ENCODE measurements at places on chromosomes 1 and 21.

GRCh38 chr1:154994269-154994587 lies 842 bp downstream of the LENEP start:
- DNase-seq = no peak

DNA sequence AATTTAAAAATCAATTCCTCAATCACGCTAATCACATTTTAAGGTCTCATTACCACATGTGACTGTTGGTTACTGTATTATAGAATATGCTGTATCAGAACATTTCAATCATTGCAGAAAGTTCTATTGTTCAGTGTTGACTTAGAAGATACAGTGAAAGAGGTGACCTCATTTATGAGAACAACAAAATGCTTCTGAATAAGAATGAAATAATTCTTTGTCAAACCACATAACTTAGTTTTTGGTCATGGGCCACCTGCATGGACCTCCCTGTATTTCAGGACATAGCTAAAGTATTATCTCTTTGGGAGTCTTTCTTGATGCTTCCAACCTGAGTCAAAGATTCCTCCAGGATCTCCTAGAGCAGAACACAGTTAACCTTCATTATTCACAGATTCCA lies 22.3 kb downstream of the MFSD2A start:
- peak; percentile 24 for DNase-seq

DNA sequence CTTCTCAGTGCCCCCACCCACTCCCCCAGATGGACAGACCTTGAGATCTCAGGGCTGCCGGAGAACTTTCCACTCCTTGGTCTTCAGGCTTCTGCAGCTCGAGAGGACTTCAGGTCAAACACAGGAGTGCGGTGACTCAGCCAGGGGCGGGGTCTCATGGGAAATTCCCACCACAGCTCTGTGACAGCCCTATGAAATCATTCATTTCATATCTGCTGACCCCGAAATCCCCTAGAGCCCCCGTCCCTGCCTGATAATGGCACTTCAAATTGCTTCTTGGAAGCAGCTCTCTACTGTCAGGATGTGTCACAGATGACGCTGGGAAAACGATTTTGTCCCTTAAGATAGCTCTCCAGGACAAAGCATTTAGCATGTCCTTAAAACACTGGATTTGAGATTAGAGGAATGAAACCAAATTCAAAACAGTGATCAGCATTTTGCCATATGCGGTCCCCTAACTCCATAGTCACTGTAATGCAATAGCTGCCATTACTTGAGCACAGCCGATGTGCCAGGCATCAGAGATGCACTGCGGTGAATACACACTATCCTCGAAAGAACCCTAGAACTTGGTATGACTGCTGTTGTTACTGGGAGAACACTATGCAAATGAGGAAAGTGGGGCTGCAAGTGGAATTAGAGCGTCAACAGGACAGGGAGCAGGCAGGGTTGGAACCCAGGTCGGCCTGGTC lies at the start of gene TNFRSF9:
Gene TNFRSF9 (minus strand): TSS at position 95 of the 692 bp plus-strand sequence. CDS start 845 bp downstream, outside the sequence.
- no peak for DNase-seq

DNA sequence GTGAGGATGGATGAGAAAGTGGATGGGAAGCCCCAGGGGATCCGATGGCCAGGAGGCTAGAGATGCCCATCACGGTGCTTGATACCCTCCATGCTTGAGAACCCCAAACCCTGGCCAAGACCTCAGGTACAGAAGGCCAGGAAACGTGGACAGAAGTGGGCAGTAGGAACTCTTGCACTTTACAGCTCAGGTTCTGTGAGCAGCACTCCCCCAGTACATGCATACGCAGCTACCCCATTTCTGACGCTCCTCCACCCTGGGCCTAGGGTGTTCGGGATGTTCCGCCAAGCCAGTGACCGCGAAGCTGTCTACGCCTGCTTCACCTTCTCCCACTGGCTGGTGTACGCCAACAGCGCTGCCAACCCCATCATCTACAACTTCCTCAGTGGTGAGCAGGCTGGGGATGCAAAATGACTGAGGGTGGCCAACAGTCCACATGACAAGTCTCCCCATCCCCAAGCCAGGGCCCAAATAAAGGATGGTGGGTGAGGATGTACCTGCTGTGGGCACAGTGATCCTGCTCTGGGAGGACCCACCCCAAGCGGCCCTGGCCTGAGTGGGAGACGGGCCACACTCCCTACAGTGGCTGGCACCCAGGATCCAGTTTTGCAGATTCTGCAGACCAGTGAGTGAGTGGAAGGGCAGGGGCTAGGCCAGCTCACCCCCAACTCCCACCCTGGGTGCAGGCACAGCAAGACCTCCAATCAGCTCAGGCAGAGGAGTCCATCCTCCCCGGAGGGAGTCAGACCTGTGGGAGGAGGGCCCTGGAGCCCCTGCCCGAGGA lies 7.4 kb downstream of the HCRTR1 start:
- no peak for DNase-seq

DNA sequence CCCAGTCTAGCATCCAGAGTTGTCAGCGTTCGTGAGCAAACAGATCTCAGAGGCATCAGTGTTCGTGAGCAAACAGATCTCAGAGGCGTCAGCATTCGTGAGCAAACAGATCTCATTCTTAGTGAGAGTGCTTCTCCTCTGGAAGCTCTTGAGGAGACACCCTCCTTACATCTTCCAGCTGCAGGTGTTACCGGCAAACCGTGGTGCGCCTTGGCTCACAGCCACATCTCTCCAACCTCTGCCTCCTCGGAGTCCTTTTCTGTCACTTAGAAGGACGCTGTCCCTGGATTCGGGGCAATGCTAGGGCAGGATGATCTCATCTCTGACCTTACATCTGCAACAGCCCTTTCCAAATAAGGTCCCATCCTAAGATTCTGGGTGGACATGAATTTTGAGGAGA lies 14.6 kb upstream of the UMODL1 start:
- DNase-seq = peak; percentile 43

DNA sequence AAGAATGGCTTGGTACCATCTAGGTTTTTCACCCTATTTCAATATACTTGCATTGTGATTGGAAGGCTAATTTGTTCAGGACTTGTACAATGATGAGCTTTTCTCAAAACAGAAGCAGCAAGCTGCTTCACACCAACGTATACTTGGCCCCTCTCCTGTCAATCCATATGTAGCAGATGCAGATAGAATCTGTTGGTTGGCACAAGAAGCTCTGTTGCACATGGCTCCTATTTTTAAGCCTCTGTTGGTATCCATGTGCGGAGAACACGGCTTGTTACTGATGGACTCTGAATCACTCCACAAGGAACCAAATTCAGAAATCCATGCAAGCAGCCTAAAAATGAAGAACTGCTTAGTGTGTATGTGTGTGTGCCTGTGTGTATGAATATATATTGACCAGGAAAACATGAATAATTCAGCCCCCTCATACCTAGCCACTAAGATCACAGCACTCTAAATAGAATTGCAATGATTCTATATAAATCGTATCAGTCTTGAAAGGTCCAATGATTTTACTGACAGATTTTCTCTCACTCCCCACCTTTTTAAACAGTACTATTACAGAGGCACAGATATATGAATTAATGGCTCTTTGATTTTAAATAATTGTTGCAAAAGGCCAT lies 258.4 kb upstream of the DPYD start:
- no peak for DNase-seq

DNA sequence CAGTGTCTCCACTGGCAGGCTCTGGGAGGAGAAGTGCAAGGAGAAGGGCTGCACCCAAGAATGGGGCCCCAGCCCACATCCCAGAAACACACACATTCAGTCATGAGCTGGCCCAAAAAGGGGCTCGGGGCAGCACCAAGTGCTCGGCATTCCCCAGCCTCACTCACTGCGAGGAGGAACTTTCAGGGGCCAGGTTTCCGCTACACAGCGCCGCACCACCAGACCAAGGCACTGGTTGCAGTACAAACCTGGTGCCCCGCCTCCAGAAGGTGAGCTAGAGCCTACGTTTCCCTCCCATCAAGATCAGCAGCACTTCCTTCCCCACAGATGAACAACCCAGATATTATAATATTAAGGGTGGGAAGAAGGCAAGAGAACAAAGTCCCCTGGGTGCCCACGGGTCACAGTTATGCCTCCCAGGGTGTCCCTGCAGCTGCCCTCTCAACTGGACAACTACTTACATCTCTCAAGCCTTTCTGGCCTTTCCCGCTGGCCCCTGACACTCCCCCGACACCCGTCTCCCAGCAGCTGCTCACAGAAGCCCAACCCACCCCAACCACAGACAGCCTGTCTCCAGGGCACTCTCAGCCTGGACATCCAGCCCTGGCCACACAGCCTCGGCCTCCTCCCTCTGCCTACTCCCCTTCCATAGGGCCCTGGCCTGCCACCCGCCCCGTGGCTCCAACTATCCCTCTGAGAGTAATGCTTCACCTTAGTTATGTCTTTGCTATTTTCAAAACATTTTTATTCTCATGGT lies 3.8 kb downstream of the PBXIP1 start:
- no peak for DNase-seq

GRCh38 chr1:108862017-108862610 lies 5.2 kb upstream of the AKNAD1 start:
- DNase-seq = no peak

GRCh38 chr1:80818211-80818610 lies 982.5 kb upstream of the ADGRL2 start:
- DNase-seq = no peak

- no peak for DNase-seq
These were observed 58.3 kb upstream of the TBX15 start for GRCh38 chr1:119046429-119046784.

GRCh38 chr1:2801535-2802291 lies at the start of gene TTC34:
Gene TTC34, minus strand, starts transcription at chr1:2801693. Its CDS starts 866 bp downstream, at chr1:2800827.
- DNase-seq = no peak

GRCh38 chr1:221699577-221699976 lies 42.3 kb downstream of the DUSP10 start:
- no peak for DNase-seq

DNA sequence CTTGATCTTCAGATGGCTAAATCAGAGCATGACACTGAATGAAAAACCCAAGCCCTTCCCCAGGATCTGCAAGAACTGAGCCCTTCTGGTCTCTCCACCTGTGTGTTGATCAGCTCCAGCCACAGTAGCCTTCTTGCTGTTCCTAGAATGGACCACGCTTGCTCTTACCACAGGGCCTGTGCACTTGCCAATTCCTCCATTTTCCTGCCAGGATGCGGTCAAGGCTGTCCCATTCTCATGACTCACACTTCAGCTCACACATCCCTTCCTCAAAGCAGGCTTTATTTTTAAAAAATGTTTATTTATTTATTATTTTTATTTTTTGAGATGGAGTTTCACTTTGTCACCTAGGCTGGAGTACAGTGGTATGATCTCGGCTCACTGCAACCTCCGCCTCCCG lies 43.6 kb upstream of the GRHL3 start:
- DNase-seq = no peak

DNA sequence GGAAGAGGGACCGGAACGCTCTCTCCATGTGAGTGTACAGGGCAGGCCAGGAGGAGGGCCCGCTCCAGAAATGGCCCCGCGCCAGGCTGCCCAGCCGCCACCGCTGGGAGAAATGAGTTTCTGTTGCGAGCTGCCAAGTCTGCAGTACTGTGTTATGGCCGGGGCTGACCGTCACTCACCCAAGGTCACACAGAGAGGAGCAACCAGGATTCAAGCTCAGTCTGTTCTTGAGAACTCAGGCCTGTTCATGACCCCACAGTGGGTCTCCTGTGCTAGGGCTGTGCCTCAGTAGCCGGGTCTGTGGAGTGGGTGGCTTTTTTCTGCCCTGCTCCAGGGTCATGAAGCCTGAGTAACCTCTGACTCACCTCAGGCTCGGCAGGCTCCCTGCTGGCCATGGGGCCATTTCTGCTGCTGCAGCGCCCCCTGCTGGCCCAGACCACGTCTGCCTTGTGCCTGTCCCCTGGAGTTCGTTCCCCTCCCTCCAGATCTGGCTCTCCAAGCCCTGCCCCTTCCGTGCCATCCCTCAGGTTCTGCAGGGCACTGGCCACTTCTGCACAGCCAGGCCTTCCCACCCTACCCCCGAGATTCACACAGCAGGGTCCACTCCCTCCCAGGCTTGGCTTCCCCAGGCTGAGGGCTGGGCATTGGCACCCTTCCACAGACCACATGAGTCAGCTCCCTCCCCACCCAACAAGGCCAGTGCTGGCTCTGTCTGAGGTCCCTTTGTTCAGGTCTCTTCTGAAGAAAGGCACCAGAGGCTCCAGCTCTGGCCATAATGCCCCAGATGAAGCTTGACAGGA lies 51.8 kb downstream of the EDN2 start:
- peak; percentile 49 for DNase-seq

GRCh38 chr1:229070168-229070567 lies 200.7 kb upstream of the RAB4A start:
- DNase-seq = peak; percentile 43
